ENCODE measurements at places on chromosomes 2 and 18. TPM values are rescaled to one million over a fixed set of nuclear protein-coding genes. Genes with fewer than 3 reads are reported as not detected.

COLEC11 gene
- 46.8 TPM for polyA plus RNA-seq

MYO3B gene
- polyA plus RNA-seq = not detected

METTL8 gene
- polyA plus RNA-seq = 17.0 TPM

ZAP70 gene
- polyA plus RNA-seq = not detected

HDHD2 gene
- 107 TPM for polyA plus RNA-seq

ACTG2 gene
- not detected for polyA plus RNA-seq

CFLAR gene
- polyA plus RNA-seq = 4.5 TPM

FKBP1B gene
- polyA plus RNA-seq = 4.2 TPM

ATL2 gene
- 872 TPM for polyA plus RNA-seq

ATG16L1 gene
- polyA plus RNA-seq = 6.3 TPM

FAP gene
- 3.9 TPM for polyA plus RNA-seq

EGR4 gene
- polyA plus RNA-seq = 0.99 TPM

UPP2 gene
- 0.90 TPM for polyA plus RNA-seq

TUBB8B gene
- polyA plus RNA-seq = not detected

CROCC2 gene
- not detected for polyA plus RNA-seq

ARHGEF33 gene
- polyA plus RNA-seq = 130 TPM

WIPF1 gene
- 2.8 TPM for polyA plus RNA-seq

SULT1C4 gene
- polyA plus RNA-seq = 1.7 TPM

DES gene
- polyA plus RNA-seq = not detected

TGFA gene
- polyA plus RNA-seq = 0.55 TPM

GALNT13 gene
- polyA plus RNA-seq = 17.3 TPM

FIGN gene
- polyA plus RNA-seq = 11.4 TPM

LOXL3 gene
- polyA plus RNA-seq = not detected

FOXI3 gene
- not detected for polyA plus RNA-seq

GPBAR1 gene
- polyA plus RNA-seq = not detected

NOSTRIN gene
- 7.5 TPM for polyA plus RNA-seq

ASB18 gene
- not detected for polyA plus RNA-seq

SULT6B1 gene
- polyA plus RNA-seq = not detected

APOB gene
- not detected for polyA plus RNA-seq

GPR55 gene
- not detected for polyA plus RNA-seq

CYS1 gene
- polyA plus RNA-seq = 0.22 TPM

CIAO1 gene
- 34.6 TPM for polyA plus RNA-seq

MARCO gene
- polyA plus RNA-seq = not detected

APLF gene
- not detected for polyA plus RNA-seq

ITGB6 gene
- polyA plus RNA-seq = not detected

EVA1A gene
- 1.7 TPM for polyA plus RNA-seq

CDH2 gene
- polyA plus RNA-seq = 121 TPM

CIDEA gene
- not detected for polyA plus RNA-seq

TMEM178A gene
- 21.4 TPM for polyA plus RNA-seq

ZBTB7C gene
- 1.1 TPM for polyA plus RNA-seq

ANKRD29 gene
- polyA plus RNA-seq = 27.0 TPM

SLC14A1 gene
- polyA plus RNA-seq = not detected

FABP1 gene
- polyA plus RNA-seq = not detected

OTOF gene
- not detected for polyA plus RNA-seq

MDH1B gene
- polyA plus RNA-seq = 11.8 TPM

ELOA2 gene
- not detected for polyA plus RNA-seq

ADAM23 gene
- polyA plus RNA-seq = 74.9 TPM

CGREF1 gene
- 28.9 TPM for polyA plus RNA-seq

RAD51AP2 gene
- 0.46 TPM for polyA plus RNA-seq

C2orf80 gene
- polyA plus RNA-seq = 28.1 TPM

IL36G gene
- polyA plus RNA-seq = not detected

DRC1 gene
- not detected for polyA plus RNA-seq

HOXD10 gene
- polyA plus RNA-seq = not detected

LONRF2 gene
- 7.2 TPM for polyA plus RNA-seq

VAMP5 gene
- polyA plus RNA-seq = 8.0 TPM

IL36RN gene
- polyA plus RNA-seq = not detected

LBX2 gene
- polyA plus RNA-seq = not detected

Data from Purkinje cell (primary cell).